ENCODE measurements at places on chromosomes 16 and 17.

DNA sequence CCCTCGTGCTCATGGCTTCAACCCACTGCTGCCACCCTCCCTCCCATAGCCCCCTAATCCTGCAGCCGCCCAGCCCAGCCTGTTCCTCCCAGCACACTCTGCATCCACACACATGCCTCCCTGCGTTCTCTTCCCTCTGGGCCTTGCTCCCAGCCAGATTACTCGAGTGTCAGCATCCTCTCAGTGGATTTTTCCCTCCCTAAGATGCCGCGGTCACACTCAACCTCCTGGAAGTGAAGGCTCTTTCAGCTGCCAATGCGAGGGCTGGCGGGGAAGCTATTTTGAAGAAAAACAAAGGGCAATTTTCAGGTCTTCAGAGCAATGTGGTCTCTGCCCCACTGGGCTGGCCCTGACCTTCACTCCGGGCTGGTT lies 23.2 kb upstream of the CACNG5 start:
- DNase-seq = no peak

DNA sequence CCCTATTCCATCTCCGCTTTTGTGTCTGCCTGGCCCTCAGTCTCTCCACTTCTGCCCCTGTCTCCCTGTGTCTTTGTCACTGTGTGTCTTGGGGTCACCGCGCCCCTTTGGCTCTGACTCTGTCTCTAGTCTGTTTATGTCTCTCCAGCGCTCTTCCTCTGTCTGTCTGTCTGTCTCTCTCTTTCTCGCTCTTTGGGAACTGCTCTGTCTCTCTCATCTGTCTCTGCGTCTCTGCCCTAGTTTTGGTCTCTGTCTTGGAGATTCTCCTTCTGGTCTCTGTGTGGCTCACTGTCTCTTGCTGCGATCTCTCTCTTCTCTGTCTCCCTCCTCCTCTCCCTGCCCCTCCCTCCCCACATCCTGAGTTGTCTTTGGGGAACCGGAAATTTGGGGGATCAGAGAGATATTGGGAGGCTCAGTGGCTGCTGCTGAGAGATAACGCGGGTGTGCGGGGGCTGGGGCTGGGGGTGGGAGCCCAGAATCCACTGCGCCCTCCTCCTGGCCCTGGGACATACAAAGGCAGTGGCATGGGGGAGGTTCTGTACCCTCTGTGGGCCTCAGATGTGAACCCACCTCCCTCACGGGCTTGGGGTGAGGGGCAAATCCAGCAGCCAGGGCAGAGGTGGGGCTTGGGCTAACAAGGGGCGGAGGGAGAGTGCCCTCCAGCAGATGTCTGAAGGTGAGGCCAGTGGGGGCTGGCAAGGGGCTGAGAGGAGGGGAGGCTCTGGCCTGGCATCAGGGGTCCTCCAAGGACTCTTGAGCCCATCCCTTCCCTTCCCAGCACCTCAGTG lies 24.4 kb downstream of the LAT start:
- no peak for DNase-seq

- DNase-seq = peak; percentile 20
Measured at GRCh38 chr16:81521141-81521626, 76.6 kb downstream of the CMIP start.

- DNase-seq = no peak
Measured at GRCh38 chr16:27096375-27096774, 29.6 kb downstream of the C16orf82 start.

- DNase-seq = no peak
Measured at GRCh38 chr16:4481526-4481925, 5.3 kb downstream of the HMOX2 start.

GRCh38 chr17:1462164-1463112 lies 6.4 kb upstream of the CRK start:
- DNase-seq = peak; percentile 49

DNA sequence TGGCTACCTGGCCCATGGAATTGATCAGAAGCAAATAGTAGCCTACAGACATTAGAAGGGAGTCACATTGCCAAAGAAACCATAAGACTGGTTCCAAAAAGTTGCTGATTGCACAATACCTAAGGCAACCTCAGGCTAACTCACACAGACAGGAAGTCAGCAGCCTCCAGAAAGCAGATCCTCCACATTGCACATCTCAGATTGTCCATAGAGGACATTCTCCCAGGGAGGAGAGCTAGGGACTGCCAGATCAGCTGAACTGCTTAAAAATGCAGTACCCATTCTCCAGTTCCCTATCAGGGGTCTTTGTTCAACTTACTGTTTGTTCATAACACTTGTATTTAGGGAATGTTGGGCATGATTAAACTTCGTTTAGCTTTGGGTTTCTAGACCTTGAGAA lies 4.2 kb downstream of the CCL3 start:
- DNase-seq = no peak

DNA sequence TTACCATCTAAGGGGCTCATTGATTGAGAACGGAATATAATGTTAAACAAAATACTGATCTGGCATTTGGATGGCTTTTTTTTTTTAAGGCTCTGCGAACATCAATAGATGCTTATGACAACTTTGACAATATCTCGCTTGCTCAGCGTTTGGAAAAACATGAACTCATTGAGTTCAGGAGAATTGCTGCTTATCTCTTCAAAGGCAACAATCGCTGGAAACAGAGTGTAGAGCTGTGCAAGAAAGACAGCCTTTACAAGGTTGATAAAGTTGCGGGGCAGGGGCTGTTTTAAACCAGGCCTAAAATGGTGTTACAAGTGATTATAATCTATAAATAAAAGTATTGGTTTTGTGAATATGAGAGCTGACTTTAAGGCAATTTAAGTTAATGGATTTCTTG lies 22.3 kb downstream of the PTRH2 start:
- DNase-seq = no peak

GRCh38 chr17:50872710-50873424 lies 6.7 kb upstream of the TOB1 start:
- DNase-seq = peak; percentile 74

GRCh38 chr17:37388266-37388665 lies 12.5 kb downstream of the C17orf78 start:
- peak; percentile 35 for DNase-seq

DNA sequence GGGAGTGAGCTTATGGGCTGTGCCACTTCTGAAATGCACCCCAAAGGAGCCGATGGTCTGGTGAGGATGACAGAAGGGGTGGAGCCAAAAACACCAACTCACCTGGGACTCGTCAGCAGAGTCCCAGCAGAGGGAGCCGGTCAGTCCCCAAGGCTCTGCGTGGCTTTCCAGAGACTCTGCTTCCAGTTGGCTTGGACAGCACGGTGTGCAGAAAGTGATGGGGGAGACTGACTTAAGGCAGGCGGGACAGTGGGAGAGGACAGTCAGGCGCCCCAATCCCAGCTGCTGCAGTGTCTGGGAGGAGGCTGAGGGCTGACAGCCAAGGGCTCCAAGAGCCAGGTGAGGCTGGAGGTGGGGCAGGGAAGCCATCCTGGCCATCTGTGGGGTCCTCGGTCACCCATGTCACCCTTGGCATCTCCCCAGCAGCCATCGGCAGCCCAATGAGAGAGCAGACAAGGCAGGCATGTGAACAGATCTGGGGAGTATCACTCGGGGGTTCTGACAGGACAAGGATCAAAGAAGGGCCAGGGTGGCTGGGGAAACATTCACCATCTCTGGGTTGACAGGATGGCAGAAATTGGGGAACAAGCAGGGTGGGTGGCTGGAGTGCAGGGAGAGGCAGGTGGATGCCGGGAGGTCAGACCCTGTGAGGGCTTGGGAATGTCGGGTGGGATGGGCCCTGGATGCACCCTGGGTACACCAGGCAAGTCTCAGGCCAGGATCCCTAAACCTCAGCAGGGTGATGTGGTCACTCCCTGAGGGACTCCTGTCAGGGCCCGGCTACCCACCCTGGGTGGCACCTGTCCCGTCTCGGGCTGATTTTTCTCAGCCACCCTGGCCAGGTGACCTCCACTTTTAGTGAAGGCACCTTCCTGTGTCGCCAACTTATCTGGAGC lies 8.9 kb upstream of the KRTAP17-1 start:
- DNase-seq = peak; percentile 26

GRCh38 chr16:12754824-12755543 lies 48.7 kb downstream of the CPPED1 start:
- no peak for DNase-seq

- peak; percentile 88 for DNase-seq
Measured at GRCh38 chr17:45299361-45299760, 17.5 kb downstream of the MAP3K14 start.

DNA sequence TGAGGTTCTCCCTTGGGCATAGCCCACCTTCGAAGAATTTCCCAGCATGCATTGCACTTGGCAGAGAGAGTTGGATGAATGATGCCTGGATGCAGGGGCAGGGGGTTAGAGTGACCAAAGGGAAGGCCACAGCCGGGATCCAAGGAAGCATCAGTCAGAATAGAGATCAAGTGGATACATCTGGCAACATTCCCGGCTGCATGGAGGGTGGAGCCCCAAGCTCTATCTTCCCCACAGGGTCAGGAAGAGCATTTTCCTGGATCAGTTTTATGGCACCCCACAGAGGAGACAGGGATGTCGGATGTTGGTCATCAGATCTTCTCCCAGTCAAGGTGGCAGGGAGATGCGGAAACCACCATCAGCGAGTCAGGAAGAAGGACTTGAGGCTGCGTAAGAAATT lies 13.0 kb downstream of the PIRT start:
- no peak for DNase-seq

DNA sequence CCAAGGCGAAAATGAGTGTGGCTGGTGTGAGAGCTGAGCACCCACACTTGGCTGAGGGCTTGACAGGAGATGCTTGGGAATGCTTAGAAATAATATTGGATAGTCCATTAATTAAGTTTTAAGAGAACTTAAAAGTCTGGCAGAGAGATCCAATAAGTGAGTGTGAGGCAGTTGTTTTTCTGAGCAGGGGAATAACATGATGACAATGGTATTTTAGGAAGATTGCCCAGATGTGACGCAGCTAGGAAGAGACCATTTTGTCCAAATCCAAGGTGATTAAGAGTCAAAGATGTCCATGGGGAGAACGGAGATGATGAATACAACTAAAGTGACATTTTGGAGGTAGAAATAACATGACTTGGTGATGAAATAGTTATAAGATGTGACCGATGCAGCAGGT lies 102.8 kb upstream of the AXIN2 start:
- no peak for DNase-seq

DNA sequence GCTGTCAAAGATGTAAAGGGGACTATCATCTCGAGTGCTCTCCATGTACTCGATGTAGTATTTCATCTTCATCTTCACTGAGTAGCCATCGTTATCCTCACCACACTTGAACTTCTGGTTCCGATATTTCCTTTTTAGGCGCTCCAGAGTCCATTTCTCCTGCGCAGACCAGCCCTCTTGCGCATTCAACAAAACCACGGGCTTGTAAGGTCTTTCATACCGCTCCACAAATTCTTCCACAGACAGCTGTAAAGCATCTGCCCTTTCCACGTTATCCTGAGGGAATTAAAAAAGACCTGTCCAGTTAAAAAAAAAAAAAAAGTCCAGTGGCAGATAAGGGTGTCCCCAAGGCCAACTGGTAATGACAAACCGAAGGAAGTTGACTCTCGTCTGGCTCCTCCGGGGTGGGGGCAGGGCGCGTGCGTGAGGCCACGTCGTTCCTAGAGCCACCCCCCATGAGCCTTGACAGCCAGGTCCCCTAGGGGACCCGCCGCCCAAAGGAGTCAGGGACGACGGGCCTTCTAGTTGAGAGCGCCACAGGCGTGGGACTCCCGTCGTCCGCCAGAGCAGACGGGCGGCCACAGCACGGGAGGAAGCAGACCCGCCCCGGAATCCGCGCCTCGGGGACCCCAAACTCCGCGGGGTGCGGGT lies 701 bp downstream of the JMJD6 start:
- peak; percentile 46 for DNase-seq

Measured in RPMI7951 (cell line).